ENCODE measurements at places on chromosomes 5 and 9.

- no peak for DNase-seq
Measured at GRCh38 chr5:33445798-33446197, 5.0 kb downstream of the TARS1 start.

DNA sequence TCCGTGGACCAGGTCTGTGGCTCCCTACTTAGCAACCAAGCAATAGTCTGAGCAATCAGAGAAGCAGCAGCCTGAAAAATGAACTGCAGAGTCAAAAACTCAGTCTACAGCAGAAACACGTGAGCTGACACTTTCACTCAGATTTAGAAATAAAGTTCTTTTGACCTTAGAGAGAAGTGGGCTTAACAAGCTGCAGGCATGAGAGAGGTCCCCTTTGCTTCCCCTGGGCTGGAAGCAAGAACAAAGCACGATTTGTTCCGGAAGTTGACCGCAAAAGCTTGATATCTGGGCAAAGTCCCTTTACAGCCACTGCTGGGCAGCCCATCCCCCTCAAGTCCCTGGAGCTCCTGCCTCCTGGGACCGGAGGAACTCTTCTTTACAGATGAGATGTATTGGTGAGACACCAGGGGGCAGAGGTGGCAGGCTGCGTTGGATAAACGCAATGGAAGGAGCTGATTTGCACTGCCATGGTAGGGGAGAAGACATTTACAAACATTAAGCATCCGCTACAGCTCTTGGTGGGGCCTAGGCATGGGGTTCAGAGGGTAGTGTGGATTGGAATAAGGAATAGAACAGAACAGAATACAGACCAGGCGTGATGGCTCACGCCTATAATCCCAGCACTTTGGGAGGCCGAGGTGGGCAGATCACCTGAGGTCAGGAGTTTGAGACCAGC lies 5.8 kb upstream of the SOWAHA start:
- peak; percentile 65 for DNase-seq

DNA sequence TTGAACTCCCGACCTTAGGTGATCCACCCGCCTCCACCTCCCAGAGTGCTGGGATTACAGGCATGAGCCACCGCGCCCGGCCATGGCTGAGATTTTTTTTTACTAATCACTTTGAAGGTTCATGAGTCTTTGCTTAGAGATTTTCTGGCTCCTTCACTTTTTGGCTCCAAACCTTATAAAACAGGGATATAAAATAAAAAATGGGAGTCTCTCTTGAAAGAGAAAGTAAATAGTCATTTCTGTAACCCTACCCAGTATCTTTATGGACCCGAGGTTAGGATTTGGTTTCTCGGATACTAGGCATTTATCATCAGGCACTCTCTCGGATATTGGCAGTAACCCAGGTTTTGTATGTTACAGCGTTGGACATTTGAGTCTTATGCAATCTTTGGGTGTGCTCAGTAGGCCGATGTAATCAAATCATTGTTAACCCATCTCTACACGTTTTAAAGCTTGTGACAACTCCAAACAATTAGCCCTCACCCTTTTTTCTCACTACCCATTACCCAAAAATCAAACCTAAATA lies 25.3 kb downstream of the STXBP1 start:
- DNase-seq, result no peak

GRCh38 chr5:97923496-97923895 lies 740.4 kb upstream of the RIOK2 start:
- no peak for DNase-seq

GRCh38 chr5:32539981-32540845 lies 45.1 kb upstream of the SUB1 start:
- DNase-seq, result no peak

DNA sequence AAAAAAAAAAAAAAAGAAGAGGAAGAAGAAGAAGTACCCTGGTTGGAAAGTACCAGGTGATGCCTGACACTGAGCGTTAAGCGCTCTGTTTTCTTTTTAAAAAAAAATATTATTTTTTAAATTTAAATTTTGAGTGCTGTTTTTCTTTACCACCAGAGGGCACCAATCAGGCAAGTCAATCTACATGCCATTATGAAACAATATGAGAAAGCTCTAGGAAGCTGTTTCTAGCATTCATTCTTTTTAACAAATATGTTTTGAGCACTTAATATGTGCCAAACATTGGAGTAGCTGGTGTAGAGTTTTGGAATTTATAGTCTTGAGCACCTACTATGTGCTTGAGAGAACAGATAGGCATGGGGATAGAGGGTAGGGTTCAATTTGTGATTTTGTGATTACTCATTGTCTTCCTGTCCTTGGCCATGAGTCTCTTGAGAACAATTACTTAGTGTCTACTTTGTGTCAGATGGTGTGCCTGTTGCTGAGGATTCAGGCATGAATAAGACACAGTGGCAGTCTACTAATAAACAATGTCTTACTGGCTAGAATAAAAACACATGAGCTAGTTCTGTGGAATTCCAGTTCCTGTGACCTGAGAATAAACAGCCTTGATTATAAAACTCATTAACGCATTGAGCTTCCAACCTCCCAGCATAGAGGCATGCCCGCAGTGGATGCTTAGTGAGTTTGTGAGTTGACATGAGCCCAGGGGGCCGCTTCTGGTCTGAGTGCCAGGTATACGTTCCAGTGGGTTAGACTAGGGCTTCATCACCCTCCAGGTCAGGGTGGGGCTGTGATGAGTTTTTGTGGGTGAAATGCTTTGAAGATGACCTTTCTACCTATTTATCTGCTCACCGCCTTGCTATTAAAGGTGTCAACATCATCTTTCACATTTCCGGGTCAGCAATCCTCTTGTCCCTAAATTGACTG lies 3.0 kb upstream of the UBE2R2 start:
- DNase-seq, result no peak

- no peak for DNase-seq
Measured at GRCh38 chr9:17018540-17019196, 116.2 kb upstream of the CNTLN start.

DNA sequence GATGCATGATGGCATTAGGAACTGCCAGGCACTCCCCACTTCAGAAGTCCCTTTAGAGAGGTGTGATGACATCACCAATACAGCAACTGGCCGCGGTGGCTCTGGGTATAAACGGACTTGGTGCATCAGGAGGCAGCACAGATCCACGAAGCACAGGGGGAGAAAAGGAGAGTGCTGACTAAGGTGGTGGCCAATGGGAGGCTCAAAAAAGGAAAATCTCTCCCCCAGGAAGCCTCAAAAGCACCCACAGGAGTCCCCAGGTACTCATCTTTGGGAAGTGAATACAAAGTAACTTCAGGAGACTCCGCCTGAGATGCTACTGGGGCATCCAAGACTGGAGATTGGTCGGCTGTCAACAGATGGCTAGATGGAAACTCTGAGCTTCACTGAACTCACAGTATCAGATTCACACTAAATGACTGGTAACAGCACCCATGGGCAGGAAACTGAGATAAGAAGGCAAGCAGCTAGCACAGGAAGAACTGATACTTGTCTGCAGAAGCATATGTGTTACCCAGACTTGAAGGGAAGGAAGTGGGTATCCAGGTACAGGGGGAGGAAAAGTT lies 7.6 kb downstream of the TTC39B start:
- DNase-seq, result no peak

DNA sequence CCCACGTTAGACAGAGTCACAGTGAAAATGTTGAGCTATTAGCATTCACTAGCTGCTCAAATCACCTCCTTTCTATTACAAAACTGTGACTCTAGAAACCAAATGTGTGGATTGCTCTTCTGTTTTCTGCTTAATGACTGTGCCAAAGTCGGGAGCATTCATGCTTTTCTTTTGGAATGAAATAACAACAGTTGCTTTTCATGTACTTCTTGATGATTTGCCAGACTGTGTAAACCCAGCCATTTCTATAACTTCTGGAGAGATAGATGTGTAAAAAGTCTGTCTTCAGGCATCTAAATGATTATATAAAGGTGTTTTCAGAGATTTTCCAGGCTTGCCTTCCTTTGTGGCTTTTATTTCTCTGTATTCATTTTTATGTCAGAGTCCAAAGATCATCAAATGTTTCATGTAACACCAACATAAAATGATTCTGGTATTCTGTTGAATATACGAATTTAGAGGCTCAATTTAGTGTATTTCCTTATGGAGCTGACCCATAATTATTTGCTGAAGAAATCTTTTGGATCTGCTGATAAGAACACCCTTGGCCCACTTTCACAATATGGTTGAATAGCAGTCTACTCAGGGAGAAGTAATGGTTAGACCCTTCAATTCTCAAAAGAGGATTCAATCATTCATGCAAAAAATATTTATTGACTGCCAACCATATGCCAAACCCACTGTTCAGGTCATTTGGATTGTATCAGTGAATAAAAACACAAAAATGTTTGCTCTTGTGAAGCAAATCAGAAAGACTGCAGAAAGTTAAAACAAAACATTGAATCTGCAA lies 581.2 kb downstream of the CDH18 start:
- DNase-seq, result no peak

DNA sequence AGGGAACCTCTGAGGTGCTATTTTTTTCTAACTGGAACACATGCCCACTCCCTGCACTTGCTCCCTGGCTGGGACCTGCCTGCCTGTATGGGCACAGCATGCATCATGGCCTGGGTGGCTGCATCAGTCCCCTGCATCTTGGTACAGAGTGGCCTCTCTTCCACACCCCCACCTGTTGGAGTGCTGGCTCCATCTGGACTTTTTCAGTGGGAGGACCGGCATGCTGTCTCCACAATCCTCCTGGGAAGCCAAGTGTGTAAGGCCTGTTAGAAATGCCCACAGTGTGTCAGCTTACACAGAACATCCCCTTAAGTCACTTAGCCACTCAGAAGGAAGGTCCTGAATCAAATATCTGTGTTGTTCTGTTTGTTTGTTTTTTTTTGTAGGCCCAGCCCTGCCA lies 102.9 kb downstream of the MARCHF3 start:
- DNase-seq, result no peak

GRCh38 chr9:127878652-127879390 lies 1.3 kb upstream of the AK1 start:
- no peak for DNase-seq

DNA sequence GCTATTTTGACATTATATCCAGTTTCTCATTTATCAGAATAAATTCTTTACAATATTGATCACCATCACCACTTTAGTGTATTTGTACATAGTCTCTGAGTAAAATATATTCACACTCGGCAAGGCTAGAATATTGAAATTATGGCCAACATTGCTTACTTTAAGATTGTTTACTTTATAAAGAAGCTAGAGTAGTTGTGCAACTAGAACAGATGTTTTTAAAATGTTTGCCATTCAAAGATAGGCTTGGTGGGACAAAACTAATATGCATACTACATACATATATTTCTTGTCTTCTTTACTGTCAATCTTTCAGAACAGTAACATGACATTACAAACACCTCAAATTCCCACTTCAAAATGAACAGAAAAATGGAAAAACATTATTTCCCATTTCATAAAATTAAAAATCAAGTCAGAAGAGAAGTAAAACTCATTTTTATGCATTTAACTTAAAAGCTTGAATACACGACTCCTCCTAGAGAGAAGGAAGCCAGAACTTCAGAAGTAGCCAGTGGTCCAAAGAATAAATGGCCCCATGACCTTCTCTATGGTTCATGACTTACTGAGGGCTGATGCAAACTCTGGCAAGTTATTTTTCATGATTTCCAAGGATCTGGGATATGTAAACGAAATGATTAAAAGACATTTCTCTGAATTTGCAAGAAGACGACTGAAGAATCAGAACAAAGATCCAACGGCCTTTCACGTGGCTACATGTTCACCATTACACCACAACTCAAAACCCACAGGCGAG lies 14.1 kb downstream of the MTX3 start:
- DNase-seq, result no peak

GRCh38 chr5:161382685-161383084 lies 163.8 kb downstream of the GABRB2 start:
- no peak for DNase-seq

GRCh38 chr9:35942286-35942685 lies 15.7 kb downstream of the OR2S2 start:
- no peak for DNase-seq
